ENCODE measurements at places on chromosomes 11 and 22.

- DNase-seq = peak; percentile 51
Measured at GRCh38 chr22:33803371-33804282, 116.6 kb downstream of the LARGE1 start.

GRCh38 chr11:20443596-20443995, 56.1 kb downstream of the PRMT3 start:
- peak; percentile 28 for DNase-seq

- DNase-seq = no peak
Measured at GRCh38 chr11:35134403-35135148, 4.4 kb upstream of the CD44 start.

DNA sequence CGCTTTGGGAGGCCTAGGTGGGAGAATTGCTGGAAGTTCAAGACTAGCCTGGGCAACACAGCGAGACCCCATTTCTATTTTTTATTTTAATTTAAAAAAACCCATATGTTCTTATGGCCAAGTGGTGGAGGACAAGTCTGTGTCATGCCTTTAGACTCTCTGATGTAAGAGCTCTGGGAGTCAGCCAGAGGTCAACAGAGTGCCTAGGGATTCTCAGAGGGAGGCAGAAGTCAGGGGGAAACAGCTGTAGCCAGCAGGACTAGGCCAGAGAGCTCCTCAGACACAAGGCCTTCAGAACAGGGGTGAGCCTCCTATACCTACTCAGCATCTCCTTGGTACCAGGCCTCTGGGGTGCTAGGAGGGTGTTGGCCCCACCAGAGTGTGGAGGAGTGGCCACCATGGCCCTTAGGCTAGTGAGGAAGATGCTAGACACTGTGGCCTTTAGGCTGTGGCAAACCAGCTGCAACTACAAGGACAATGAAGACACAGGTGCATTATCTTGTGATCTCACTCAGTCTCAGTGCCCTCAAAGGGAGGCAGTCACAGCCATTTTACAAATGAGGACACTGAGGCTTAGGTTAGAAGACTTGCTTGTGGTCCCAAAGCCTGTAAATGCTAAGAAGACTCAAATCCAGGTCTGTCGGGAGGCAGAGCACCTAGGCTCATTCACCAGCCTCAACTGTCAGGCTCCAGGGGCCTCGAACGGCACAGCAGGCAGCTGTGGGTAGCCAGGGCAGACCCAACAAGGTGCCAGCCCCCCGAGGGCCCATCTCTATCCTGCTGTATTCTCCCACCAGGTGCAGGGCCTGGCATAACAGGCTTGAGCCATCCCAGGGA, 5.0 kb downstream of the ZP1 start:
- DNase-seq = peak; percentile 49

- no peak for DNase-seq
Measured at GRCh38 chr22:30823015-30823370, 128.3 kb downstream of the OSBP2 start.

DNA sequence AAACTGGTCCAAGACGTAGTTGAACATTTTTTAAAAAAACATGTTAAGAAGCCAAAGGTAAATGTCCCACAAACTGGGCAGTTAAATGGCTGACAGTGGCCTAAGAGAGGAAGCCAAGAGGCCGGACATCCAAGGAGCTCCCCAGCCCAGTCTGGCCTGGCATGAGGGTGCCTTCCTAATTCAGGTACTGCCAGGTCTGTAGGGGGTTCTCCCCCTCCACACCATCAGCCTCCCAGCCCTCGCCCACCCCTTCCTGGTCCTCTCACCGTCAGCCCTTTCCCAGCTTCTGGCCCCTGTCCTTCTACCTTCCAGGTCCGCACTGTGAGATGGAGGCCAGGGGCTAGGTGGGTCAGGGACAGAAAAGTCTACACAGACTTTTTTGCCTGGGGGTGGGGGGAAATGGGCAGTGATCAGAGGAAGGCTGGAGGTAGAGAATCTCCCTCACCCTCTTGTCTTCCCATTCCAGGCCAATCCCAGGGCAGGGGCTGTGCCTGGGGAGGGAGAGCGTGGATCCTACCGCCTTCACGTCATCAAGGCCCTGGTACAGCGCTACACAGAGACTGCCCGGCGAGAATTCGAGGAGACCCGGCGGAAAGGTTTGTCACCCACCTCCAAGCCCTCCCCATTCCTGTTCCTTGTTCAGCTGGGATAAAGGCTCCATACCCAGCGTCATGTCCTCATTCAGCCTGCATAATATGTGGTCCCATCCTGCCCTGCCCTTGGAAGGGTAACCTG, 6.0 kb downstream of the ART5 start:
- DNase-seq = no peak
